RCC 7860 (cell line): ENCODE measurements at places on chromosomes 16 and 17.
A peak's percentile ranks its signal among the peaks of the same experiment; 100 is the strongest.

DNA sequence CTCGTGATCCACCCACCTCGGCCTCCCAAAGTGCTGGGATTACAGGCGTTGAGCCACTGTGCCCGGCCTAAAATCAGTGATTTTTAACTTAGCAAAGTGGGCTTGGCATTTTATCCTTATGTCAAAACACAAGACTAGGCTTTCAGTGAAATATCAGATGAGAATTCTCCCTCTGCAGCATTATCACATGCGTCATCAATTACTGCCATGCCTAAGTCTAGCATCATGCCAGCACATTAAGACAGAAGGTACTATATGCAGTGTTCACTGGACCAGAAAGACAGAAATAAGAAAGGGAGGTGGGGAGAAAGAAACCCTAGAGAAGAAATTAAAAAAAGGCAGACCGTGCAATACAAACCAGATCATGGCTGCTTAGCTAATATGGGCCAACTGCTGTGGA, 29.8 kb downstream of the GPATCH8 start:
- no peak for DNase-seq

GRCh38 chr17:49916854-49917515, 52.0 kb upstream of the DLX4 start:
- DNase-seq, result no peak

GRCh38 chr17:71063127-71063526, 893.8 kb downstream of the KCNJ2 start:
- no peak for DNase-seq

DNA sequence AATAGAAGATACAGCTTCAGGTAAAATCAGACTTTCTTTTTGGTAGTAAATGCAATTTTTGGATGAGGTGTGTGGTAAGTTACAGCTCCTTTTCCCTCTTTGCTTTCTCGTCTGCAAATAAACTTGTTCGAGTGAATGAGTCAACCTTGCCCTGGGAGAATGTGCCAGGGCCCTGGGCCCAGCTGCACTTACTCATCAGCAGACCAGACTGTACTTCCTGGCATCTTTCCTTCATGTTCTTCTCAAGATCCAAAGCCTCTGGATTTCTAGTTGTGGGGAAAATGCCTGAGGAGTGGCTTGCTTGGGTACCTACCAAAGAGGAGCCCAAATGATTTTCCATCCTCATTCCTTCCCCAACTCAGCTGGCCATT, 5.4 kb upstream of the G6PC1 start:
- DNase-seq, result peak; percentile 32

- no peak for DNase-seq
Observed at GRCh38 chr16:3095869-3096268, 3.2 kb downstream of the ZSCAN10 start.

DNA sequence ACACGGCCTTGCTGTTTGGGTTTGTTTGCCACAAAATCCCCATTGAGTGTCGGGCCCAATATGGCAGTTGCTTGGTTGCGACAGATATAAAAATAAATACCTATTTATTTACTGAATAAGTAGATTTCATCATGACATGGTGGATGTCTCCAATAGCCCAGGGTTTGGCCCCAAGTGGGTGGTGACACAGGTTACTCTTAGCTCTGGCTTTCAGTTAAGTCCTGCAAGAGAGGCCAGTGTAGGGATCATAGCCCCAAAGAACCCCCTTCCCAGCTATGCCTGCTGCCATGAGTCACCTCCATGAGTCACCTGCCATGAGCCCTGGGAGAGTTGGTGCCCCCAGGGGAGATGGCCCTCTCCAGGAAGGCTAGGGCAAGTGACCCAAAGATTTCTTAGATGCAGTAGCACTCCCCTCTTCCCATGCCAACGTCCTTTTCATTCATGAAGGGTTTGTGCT, 78.7 kb upstream of the LGALS9 start:
- DNase-seq, result peak; percentile 57

DNA sequence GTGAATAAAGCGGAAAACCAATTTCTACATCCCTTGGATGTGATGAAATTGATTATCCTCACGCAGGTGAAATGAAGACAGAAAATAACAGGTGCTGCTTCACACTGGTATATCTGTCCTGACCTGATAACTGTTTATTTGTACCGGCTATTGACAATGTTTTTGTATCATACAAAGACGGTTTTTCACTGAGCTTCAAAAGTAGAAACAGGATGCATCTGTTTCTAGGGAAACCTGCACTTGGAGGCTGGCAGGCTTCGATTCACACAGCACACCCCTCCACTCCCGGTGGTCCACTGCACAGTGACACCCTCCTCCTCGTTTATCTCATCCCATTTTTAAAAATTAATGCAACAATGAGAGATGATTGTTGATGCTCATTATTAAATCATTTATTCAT, 104.5 kb downstream of the CPPED1 start:
- DNase-seq, result no peak

- peak; percentile 41 for DNase-seq
Observed at GRCh38 chr16:1379304-1380076, 27.8 kb downstream of the GNPTG start.

DNA sequence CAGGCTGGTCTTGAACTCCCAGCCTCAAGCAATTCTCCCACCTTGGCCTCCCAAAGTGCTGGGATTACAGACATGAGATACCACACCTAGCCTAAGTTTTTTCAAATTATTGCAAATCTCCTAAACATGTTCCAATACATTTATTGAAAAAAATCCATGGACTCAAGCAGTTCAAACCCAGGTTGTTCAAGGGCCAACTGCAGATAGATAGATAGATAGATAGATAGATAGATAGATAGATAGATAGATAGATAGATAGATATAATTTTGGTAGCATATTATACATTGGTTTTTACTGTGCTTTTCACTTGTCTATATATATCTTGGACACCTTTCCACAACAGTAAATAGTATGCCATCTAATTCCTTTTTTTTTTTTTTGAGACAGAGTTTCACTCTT, 20.9 kb upstream of the RBBP6 start:
- no peak for DNase-seq

- no peak for DNase-seq
Observed at GRCh38 chr17:82463925-82464566, 5.5 kb downstream of the NARF start.

- no peak for DNase-seq
Observed at GRCh38 chr16:85626191-85626981, 13.3 kb downstream of the GSE1 start.

GRCh38 chr16:23962001-23962400, 126.2 kb downstream of the PRKCB start:
- DNase-seq, result no peak

- no peak for DNase-seq
Observed at GRCh38 chr16:68425498-68426346, 22.6 kb downstream of the SMPD3 start.

GRCh38 chr17:77810536-77810935, 148.0 kb upstream of the TNRC6C start:
- no peak for DNase-seq

GRCh38 chr16:79772048-79772447, 171.5 kb upstream of the MAF start:
- no peak for DNase-seq

DNA sequence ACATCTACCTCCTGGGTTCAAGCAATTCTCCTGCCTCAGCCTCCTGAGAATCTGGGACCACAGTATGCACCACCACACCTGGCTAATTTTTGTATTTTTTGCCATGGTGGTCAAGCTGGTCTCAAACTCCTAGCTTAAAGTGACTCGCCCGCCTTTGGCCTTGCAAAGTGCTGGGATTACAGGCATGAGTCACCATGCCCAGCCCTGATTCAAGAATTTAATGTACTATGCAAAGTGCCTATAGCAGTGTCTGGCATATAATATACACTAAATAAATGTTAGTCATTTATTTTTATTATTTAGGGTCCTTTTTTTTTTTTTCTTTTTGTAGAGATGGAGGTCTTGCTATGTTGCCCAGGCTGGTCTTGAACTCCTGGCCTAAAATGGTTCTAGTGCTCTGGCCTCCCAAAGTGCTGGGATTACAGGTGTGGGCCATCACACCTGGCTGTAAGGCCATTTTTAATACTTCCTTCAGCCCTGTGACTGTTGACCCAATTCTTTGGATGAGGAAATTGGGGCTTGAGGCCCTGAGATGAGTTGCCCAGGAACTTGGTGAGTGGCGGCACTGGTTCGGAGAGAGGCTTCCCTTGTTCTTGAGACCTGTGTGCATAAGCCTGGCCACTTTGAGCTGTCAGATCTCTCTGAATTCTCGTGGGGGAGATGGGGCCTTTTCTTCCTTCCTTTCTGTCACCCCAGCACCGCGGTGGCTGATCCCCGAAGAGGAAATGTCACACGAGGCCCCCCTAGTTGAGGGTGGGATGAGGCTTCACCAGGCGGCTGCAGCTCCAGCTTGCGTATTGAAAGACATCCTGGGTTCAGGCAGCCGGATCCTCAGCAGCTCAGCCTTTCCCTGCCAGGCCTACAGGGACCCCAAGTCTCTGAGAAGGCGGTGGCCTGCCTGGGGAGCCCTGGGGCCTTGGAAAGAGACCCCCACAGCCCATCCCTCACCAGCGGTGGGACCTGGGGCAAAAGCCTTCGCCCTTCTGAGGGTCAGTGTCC, 38.7 kb downstream of the LAT start:
- DNase-seq, result peak; percentile 5

DNA sequence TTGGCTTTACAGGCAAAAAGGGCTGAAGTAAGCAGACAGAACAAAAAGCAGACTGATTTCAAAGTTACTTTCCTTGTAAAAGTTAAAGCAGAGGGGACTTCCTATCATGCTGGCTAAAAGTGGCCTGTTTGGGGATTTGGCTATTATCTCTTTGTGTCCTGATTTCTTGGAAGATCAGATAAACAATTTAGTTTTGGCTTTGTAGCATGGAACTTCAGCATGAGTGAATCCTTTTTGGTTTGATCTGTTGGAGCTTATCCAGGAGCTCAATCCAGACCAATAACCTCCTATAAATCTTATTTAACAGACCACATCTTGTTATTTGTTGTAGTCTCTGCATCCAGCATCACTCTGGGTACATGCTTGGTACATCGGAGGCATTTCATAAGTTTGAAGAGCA, 8.9 kb upstream of the RNF112 start:
- DNase-seq, result no peak

GRCh38 chr16:82156761-82157533, 13.1 kb downstream of the MPHOSPH6 start:
- DNase-seq, result no peak

DNA sequence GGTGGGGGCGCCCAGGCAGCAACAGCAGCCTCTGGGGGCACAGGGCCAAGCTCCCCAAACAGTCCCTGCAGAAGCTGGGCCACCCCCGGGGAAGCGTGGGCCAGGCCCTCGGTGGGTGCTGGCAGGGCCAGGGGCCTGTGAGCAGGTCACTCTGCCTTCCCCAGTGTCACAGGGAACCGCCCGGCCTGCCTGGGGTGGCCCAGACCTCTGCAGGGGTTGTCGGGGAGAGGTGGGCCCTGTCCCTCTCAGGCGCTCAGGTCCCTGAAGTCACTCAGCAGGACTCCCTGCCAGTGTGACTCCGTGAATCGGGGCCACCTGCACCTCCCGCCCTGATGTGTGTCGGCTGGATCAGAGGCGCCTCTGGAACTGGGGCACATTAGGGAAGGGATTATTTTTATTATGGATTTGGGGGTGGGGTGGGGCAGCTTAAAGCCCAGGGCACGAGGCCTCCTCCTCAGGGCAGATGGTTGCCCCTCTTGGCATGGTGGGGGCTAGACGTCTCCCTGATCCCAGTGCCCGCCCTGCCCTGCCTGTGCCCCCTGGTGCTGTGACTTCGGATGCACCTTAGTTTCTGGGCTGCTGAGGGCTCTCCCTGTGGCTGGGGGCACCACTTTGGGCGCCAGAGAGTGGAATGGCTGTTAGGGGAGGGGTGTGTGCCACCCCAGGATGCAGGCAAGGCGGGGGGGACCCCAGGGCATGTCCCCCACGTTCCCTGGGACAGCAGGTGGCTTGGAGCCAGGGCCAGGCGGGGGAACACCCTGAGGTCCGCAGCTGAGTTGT, 1.2 kb upstream of the GNG13 start:
- no peak for DNase-seq
